ENCODE measurements at places on chromosomes 12 and 14. TPM values are rescaled to one million over a fixed set of nuclear protein-coding genes. Genes with fewer than 3 reads are reported as not detected.

GRCh38 chr12:124506145-124506831 is 61.1 kb downstream of the NCOR2 start:
- DNase-seq: no peak

DNA sequence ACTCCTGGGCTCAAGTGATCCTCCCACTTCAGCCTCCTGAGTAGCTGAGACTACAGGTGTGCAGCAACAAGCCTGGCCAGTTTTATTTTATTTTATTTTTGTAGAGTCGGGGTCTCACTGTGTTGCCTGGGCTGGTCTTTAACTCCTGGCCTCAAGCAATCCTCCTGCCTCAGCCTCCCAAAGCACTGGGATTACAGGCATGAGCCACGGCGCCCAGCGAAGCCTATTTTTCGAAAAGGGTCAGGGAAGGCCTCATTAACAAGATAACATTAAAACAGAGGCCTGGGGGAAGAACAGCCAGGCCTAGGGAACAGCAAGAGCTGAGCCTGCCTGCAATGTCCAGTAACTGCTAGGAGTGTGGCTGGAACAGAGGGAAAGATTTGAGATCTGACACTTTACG is 36.1 kb upstream of the VRK1 start:
- DNase-seq: no peak

DNA sequence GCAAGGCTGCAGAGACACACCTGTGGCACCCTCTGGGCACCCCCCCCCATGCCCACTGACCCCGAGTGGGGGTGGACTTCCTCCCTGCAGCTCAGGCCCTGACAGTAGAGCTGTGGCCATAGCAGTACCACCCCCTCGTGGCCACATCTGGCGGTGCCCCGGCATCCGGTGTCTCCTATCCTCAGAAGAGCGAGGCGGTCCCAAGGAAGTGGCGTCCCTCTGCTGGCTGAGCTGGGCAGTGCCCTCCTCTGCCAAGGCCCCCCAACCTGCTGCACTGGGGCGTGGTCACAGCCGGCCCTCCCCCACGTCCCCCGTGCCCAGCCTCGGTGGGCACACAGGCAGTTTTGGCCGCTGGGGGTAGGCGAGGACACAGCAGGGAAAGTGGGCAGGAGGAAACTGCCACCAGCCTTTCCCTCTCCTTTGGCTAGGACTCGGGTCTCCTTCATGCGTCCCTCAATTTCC is 6.0 kb upstream of the SLC6A12 start:
- peak; percentile 95 for DNase-seq

- no peak for DNase-seq
These were observed 5.9 kb upstream of the SPTB start for GRCh38 chr14:64885559-64885958.

DNA sequence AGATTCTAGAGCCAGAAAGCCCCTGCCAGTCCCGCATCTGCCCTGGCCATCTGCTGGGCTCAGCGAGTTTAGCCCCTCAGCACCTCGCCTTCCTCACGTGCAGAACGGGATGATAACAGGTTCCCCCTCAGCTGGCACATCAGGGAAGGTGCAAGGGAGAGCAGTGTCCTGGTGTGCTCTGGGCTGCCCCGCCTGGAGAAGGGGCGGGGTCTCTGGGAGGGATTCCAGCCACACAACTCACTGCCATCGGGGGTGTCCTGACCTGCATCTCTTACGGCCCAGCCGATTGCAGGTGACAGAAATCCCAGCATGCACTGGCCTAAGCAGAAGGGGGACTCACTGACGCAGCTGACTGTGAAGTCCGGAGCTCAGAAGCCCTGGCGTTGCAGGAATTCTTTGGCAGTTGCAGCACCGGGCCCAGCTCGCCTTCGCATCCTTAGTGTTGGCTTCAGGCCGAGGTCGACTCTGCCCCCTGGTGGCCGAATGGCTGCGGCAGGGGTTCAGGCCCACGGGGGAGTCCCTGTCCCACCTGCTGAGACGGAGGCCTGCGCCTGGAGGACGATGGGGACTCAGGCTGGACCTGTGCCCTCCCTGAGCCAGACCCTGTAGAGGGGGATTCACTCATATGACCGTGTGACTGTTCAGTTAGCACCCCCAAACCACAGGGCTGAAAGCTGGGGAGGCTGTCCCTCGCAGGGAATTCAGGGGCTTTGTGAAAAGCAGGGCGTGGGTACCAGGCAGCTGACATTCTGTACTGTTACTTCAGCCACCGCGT is 178.6 kb downstream of the ADGRD1 start:
- peak; percentile 90 for DNase-seq

- peak; percentile 62 for DNase-seq
These were observed 130.9 kb upstream of the PLEKHA5 start for GRCh38 chr12:18998343-18999261.

KIAA0586 gene
- 17.7 TPM for total RNA-seq

GSG1 gene
- total RNA-seq: 0.29 TPM

Measured in osteoblast (primary cell).